Effector memory CD4-positive, alpha-beta T cell (primary cell): ENCODE measurements at places on chromosomes 12 and 14.

DNA sequence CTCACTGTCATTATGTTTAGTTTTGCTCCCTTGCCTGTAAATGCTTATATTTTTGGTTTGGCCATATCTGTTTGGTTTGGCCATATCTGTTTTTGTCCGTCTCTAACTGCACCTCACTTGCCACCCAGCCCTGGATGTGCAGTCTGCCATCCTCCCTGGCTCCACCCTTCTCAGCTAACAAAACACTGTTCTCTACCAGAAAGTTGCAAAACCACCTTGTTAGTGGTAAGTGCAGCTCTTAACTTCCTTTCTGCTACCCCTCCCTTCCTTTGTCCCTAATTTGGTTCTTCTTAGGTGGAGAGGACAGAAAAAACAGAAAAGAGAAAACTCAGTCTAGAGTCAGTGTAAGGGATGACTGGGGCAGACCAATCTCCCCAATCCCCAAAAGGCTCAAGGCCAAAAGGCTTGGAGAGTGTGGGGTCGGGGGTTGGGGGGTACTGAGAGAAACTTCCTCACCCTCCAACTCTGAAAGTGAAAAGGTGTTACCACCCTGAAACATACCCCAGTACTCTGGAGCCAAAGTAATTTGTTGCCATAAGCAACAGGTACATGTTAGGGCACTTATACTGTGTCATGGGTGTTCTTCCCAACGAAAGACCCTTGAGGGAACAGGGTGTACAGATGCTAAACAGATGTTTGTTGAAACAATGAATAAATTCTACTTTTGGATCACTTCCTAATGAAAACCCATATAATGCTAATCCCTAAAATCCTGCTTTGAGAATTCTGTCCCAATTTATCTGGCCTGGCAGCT is 5.0 kb downstream of the BIN2 start:
- no peak for DNase-seq

DNA sequence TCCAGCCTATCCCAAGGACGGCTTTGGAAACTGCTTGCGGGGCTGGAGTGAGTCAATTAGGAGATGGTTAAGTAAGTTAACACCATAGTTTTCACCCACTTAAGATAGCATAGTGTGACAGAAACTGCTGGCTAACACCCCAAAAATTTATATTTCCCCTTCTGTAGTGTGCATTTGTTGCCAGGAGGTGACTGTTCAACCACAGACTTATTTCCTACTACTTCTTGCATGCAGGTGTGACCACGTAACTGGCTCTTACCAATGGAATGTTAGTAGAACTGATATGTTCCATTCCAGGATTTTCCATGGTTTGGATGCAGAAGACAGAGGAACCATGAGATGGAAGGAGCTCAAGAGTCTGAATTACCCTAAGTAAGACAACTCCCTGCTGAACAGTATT is 52.9 kb upstream of the SLC35F4 start:
- DNase-seq, result no peak

DNA sequence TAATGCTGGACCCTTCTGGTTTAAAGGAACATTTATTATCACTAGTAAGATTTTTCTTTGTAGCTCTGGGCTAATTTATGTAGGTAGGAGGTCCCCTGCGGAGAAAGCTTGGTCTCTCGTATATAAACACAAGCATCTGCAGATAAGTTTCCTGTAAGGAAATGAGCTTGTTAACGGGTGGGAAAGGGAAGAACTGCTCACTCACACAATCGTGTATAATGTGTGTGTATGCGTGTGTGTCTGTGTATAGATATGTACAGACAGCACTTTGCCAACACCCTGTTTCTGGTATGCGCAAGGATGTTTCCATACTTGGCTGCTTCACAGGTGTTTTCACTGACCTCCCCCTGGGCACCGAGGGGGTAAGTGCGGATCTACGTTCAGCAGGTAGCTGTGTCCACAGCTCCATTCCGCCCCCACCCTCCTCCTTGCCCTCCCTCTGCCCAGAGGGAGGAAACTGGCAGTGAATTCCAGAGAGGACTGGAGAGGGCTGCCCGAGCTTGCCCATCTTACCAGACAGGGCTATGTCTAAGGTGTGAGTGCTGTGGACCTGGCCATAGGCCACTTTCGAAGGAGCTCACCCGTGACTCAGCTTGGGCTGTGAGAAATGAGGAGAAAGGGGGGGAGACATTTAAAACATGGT is 65.2 kb downstream of the NINJ2 start:
- DNase-seq, result no peak

DNA sequence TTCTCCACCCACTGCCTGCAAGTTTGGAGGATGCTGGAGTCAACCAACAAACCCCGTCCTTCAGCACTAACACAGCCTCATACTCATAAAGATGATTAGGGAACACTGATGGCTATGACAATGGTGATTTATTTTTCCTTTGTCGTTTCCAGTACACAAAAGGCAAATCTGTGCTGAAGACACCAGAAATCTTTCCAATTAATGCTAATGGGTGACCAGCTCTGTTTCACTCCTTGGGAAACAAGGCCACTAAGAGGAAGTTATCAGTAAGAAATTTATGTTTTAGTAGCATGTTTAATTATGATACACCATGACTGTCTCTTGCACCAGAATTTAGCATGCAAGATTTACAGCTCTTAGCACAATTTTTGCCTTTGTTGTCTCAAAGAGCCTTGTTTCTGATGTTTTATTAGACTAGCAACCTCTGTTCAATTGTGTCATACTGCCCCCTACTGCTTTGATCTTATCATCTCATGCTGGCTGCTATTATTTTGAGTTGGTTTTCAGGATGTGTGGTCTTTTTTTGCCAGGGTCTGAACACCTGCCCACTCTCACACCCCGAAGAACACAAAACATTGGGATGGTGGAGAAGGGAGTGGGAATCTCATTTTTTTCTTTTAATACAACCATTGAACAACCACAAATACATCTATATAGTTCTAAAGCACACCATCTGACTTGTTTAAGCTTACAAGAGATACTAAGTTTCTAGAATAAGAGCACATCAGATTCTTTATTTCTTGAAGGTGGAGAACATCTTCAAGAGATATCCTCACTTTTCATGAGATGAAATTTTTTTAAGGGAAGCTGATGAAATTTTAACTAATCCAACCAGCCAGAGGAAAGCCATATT is 160.9 kb downstream of the SPTSSA start:
- DNase-seq, result no peak

GRCh38 chr14:45251912-45252311 is 1.1 kb downstream of the MIS18BP1 start:
- no peak for DNase-seq

- DNase-seq, result no peak
These were observed 47.6 kb upstream of the OVCH1 start for GRCh38 chr12:29545102-29545467.

DNA sequence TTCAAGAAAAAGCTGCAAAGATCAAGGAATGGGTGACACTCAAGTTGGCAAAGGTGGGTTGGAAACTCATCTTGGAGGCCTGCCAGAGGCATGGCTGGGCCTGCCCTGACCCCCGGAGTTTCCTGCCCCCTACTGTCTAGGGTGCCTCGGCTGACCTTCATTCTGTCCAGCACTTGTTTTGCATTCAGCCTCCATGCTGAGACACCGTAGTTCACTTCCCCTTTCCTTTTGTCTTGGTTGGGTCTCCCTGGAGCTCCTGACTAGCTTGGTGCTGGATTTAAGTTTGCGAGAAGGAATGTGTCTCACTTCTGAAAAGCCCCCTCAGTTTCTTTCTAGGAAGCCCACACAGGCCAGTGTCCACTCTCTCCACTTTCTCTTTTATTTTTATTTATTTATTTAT is 26.5 kb downstream of the PLEKHH1 start:
- no peak for DNase-seq

DNA sequence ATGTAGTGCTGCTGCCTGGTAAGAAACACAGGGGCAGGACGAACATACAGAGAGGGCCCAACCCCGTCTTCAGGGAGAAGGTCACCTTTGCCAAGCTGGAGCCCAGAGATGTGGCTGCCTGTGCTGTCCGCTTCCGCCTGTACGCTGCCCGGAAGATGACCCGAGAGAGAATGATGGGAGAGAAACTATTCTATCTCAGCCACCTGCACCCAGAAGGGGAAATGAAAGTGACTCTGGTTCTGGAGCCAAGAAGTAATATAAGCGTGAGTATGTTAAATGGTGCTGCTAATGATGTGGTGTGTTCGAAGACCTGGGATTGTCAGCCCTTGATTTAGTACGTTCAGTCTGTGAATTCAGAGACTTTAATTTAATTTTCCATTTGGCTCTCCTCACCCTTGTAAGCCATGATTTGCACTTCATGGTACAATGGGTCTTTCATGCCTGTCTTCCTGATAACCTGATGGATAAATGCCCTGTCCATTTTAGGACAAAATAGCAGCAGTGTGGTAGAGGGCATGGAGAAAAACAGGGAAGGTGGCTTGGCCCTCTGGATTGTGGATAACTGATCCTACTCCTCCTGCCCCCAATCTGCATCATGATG is 318.9 kb downstream of the SNAPC1 start:
- no peak for DNase-seq

- DNase-seq, result no peak
These were observed 400.2 kb downstream of the BCL11B start for GRCh38 chr14:98871796-98872195.

- peak; percentile 49 for DNase-seq
These were observed 55.8 kb upstream of the VRK1 start for GRCh38 chr14:96741151-96741977.

DNA sequence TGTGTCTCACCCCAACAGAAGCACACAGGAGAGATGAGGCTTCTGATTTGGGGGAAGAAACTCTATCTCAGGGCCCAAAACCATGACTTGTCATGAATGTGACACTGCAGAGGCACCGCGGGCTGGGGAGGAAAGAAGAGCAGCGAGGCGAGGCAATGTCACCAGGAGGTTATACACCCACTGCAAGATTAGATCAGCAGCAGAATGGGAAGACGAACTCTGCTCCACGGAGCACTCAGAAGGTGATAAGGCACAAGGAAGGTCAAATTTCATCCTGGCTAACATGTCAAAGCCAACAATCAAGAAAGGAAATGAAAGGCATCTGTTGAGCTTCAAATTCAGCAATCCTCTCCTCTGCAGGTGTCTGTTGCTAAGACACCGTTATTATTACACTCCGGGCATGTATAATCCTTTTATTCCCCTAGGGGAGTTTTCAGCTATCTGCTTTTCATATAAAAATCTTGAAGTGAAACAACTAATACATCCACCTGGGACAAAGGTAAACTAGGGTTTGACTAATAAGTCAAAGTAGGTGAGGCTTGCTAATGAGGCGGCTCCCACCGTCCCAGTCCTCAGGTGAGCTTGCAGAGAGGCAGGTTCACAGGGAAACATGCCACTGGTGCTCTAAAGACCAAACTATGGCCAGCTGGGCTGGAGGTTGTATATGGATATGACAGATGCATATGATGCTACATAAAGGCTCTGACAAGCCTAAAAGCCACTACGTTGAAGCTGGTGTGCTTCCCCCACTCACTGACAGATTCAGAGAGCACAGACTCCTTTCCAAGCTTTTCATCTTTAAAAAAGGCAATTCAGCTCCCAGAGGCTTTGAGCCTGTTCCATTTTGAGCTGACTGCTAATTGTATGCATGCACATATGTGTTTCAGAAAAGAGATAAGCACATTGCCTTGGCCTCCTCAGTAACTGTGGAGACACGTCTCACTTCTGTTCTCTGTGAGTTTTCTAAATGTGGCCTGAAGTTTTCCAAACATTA is 221.2 kb downstream of the NELL2 start:
- DNase-seq, result no peak

DNA sequence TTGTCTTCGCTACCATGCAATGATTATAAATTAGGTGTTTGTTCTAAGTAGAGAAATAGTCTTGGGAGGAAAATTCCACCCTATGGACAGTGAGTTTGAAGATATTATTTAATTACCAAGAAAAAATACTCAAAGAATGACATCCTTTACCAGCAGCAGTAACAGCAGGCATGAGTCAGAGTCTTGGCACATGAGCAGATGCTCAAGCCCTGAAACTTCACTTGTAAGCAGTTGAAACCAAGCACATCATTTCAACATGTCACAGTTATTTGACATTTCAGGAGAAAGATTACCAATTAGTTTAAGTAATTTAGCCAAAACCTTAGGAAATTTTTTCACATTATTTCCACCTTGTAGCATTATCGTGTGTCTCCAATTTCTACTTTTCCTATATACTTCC is 99.2 kb downstream of the C12orf50 start:
- no peak for DNase-seq

DNA sequence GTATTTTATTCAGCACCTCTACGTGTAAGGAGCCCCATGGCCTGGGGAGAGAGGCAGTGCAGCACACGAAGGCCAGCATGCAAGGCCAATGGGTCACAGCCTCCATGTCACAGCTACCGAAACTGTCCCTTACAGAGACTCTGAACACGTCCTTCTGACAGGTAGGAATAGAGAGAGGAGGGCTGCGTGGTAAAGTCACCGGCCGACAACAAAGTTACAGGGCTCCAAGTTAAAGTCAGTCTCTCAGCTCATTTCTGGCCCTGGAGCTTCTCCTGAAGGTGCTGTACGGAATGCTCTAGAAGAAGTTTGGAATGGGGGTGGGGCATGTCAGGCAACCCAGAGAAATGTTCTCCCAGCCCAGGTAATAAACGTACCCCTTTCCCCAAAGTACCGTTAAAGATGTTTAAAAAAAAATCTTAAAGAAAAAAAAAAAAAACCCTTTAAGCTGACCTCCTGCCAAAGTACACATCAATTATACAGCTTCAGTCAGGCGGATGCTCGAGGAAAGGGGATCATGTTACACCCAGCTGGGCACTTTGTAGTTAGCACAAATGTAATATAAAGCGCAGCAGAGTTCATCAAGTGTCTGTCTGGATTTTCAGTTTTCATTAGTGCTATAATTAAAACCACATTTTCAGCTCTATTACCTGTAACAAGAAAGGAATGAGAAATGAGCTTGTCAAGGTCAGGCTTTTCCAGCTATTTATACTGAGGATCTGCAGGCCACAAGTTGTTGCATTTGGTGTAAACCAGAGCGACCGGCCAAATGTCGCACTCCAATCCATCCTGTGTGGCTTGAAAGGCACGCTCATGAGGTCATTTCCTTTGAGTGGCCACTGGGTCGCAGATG is 53.3 kb upstream of the CDKN3 start:
- DNase-seq, result no peak

DNA sequence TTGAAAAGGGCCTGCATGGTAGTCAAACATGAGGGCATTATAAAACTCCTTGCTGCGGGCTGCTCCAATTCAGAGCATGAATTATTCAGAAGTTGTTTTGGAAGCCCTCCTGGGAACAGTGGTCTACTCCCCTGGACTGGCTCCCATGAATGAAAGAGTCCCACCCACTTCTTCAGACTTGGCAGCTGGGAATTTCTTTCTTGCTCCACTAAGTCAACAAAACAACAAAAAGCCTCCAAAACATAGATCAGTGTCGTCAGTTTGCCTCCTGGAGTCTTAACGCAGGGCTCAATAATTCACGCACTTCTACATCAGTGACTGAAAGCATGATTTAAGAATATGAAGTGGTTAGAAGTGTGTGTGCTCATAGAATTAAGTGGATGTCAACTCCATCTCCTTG is 37.9 kb downstream of the AKAP6 start:
- DNase-seq, result no peak

DNA sequence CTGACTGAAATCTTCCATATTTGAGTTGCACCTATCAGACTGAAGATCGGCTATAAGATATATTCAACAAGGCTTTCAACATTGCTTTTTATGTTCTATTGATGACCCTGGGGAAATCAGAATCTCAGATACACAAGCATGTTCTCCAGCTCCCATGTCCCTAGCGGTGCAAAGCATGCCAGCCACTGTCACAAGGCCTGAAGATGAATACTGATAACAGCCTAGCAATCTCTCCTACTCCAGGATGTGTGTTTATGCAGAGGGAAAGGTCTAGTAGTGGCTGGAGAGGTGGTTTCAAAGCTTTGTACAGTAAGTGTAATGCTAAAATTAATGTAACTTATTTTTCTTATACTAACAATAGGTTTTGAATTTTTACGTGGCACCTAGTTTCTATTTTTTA is 64.6 kb downstream of the SOX5 start:
- no peak for DNase-seq

- no peak for DNase-seq
These were observed 2.1 kb downstream of the NIN start for GRCh38 chr14:50828721-50829488.
